ENCODE measurements at places on chromosomes 3 and 15.

GRCh38 chr3:185056908-185057307, 96.0 kb downstream of the C3orf70 start:
- DNase-seq, result no peak

GRCh38 chr3:60190073-60190472, 1061.2 kb downstream of the FHIT start:
- no peak for DNase-seq

- no peak for DNase-seq
Observed at GRCh38 chr3:54731732-54732445, 196.0 kb downstream of the LRTM1 start.

- DNase-seq, result no peak
Observed at GRCh38 chr3:13865581-13865980, 14.3 kb downstream of the WNT7A start.

GRCh38 chr15:65286069-65286703, 497 bp downstream of the PARP16 start:
- DNase-seq, result peak; percentile 27

GRCh38 chr3:76615719-76616118, 424.2 kb upstream of the ROBO2 start:
- no peak for DNase-seq

DNA sequence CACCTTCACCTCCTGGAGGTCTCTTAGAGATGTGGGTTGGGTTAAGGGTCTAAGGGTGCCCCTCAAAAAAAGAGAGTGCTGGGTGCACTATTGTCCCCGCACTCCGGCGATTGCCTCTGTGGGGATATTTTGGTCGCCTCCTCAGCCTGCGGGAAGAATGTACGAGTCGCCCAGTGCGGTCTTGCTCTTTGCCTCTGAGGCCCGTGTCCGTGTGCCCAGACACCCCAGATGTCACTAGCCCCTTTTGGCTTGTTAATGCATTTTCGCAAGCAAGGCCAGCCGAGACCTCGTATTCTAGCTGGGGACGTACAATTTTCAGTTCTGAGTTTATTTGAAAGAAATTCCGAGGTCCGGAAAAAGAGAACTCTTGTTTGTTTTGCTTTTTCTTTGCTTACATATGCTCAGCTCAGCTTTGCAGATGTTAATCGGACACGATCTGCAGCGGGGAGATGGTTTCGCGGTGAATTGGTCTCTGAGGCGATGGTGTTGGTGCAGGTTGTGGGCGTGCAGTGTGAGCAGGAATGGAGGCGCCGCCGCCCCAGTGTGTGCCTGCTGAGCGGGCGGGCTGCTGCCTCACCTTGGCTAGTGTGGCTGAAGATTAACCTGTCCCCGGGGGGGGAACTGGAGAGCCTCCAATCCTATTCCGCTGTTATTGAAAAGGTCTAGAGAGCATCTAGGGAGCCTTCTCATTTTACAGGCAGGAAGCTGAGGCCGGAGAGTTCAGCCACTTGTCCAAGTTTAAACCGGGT, 1.4 kb downstream of the ST6GAL1 start:
- DNase-seq, result peak; percentile 25

All from germinal center (tissue), 1 donor.